ENCODE measurements at places on chromosomes 7 and 10.

DNA sequence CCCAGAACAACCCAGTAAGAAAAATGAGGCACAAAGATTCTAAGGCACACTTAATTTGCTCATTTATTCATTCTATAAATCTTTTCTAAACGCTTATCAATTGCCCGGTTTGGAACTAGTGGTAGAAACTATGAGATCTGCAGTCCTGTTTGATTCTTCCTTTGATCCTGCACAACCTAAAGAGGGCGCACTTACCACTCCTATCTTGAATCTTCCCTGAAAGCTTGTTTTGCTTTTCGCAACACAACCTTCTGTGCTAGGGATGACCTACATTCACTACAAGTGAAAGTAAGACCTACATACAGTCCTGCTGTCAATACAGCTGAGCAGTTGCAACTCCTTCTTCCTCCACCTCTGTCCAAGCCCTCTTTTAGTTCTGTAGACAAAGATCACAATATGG lies 12.6 kb upstream of the ARL4A start:
- DNase-seq, result peak; percentile 45

DNA sequence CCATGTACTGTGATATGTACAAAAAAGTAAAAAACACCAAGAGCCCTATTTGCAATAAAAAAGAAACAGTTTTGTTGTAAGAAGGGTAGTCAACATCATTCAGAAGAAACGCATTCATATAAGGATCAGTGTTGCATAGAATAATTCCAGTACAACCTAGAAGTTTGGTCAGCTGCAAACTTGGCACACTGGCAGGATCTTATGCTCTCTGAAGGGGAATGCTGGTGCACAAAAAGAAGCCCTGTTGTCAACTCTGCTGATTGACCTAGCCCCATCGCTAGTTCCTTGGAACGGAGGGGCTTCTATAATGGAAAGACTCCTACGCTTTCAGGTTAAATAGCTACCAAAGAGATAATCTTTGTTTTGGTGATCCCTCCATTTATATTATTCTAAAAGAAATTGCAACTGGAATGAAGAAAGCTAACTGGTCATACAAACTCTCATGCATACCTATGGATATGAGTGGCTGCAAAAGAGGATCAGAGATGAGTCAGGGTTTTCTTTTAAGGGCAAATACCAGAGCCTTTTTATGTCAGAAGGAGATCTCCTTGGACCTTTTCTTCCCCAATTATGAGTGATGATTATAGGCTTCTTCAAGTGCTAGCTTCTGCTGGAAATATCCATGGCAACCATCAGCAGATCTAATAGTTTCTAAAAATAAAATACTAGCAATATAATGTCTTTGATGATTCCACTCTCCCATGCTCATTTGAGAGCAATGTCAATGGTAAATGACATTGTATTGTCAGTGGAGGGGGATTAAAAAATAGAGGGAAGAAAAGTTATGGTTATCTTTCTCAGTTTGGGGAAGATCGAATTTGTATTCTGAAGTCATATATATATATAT lies 312.4 kb upstream of the CACNA2D1 start:
- DNase-seq, result no peak

- no peak for DNase-seq
These were observed 8.4 kb downstream of the AGAP3 start for GRCh38 chr7:151094675-151095074.

- no peak for DNase-seq
These were observed 200.1 kb downstream of the CCDC3 start for GRCh38 chr10:12801214-12802087.

DNA sequence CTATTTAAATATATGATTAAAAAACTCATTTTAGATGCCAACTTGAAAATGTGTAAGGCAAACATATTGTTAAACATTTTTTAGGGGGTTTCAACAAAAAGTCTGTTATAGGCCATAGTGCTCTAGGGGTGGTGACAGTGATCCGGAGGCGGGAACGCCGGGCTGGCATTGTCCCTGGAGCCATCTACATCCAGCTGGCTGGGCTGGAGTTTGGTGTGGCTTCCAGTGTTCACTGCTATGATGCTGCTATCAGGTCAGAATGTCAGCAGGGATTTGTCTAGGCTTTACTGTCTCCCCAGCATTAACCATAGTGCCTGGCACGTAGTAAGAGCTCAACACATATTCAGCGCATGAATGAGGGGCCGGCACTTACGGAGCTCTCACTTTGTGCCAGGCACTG lies 1.9 kb upstream of the SLC18A2 start:
- no peak for DNase-seq

DNA sequence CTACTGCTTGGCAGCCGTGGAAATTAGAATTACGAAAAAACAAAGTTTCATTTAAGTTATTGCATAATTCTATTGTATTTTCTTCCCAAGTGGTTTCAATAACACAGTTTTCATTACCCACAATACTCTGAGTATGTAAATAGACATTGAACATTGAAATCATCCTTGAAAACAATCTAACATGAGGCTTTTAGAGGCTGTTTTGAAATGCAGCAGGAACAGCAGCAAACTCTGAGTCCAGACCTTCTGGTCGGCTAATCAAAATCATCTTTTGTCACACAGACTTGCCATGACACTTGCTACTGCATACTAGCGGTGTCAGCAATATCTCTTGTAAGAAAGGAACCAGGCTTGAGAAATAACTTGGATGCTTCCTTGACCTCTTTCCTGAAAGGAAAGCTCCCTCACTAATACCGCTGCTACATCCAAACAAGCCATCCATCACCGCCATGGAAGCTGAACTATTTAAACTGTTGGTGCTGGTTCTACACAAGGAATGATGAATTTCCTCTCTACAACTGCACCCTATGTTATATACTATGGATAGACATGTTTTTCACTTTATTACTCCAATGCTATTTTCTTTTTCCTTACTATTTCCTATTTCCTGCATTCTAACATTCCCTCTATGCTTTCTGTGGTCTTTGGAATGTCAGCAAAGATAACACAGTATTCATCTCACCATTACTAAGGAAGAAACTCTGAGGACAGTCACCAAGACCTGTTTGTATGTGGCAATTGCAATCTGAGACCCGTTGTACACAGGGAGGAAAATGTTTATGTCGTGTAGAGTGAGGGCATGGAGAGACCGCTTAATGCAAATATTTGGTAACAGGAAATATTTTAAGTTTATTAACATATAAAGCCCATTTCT lies 130.8 kb downstream of the ITGA8 start:
- DNase-seq, result no peak

- DNase-seq, result no peak
These were observed 153.0 kb upstream of the RHEB start for GRCh38 chr7:151672716-151673115.

DNA sequence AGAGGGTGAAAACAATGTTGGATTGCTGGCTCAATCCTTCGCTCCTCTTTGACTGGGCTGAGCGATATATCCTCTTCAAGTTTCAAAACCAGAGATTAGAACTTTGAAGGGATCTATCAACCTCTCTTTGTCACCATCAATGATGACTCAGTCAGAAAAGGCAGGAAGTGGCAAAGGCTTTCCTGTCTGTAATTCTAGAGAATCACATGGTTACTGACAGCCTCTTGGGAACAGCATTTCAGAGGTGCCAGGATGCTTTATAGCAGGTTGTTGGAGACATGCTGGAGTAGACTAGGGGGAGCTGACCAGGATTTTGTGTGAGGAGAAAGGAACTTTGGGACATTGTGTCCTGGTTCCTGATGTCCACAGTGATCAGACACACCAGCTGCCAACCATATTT lies 81.3 kb downstream of the PRKCQ start:
- peak; percentile 81 for DNase-seq

- DNase-seq, result no peak
These were observed 21.2 kb downstream of the PRSS37 start for GRCh38 chr7:141820067-141820466.

- no peak for DNase-seq
These were observed 4.4 kb downstream of the MRLN start for GRCh38 chr10:59748834-59749233.

DNA sequence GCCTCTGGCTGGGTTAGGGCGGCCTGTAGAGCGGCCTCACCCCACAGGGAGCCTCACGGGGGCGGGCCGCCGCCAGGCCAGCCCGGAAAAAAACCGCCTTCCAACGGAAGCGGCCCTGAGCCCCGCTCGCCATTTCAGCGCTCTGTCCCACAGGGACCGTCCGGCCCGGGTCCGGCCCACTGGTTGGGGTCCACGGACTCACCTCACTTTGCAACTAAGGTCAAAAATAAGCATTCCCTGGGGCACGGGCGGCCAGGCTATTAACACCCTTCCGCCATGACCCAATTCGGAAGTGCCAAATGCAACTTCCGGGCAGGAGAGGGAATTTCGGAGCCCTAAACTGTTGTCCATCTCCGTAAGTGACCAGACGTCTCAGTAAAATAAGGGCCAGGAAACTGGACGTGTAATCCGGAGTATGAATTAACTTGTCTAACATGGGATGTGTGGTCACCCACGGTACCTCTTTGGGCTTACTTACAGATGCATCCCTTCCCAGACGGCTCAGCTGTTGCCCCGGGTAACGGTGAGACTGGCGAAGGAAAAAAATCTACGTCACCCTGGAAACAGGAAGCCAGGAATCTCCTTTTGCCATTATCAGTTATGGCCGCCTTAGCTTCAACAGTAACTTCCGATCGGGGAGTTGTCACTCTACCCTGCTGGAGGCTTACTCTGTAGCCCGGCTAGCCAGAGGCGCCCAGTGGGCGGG lies at the start of gene BBIP1:
BBIP1 (minus strand) TSS at position 538 of the 706 bp plus-strand sequence. CDS start 1,023 bp downstream, outside the sequence.
- no peak for DNase-seq

GRCh38 chr10:88840881-88841280 lies 10.8 kb downstream of the ANKRD22 start:
- DNase-seq, result no peak

- DNase-seq, result no peak
These were observed 19.4 kb upstream of the LRRN3 start for GRCh38 chr7:111071556-111071955.

DNA sequence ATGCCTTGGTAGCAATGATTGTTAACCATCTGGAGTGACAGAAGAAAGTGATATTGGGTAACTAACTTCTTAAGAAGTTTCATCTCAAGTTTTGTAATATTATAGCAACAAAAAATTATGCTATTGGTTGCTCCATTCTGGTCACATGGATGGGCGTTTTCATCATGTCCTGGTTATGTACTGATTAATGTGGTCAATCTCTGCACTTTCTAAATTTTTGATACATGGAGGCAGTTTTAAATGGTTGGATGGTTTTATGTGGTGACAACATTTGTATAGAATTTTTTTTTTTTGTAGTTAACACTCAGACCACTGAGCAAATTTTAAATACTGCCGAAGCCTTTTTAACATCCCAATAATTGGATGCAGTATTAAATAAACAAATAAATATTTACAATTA lies 55.2 kb upstream of the CCAR1 start:
- DNase-seq, result no peak

- no peak for DNase-seq
These were observed 41.2 kb downstream of the ADCYAP1R1 start for GRCh38 chr7:31093282-31093681.

DNA sequence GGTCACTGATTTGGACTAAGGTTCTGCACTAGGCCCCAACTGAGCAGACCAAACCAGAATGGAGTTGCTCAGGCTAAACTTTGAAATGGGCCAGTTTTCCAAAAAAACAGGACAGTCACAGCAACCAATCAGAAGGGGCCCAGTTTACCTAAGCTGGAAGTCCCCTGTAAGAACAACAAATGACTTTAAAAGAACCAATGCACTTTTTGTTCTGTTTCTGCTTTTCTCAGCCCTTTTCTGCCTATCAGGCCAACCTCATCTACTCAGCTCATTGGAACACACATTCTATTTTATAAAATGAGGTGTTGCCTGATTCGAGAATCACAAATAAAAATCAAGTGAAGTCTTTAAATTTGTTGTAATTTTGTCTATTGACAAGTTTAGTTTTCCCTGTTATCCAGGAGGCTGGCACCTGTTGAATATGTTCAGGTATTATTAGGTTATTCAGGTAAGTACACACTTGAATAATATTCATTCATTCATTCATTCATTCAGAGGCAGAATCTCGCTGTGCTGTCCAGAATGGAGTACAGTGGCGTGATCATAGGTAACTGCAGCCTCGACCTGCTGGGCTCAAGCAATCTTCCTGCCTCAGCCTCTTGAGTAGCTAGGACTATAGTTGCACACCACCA lies 168.7 kb downstream of the TAX1BP1 start:
- DNase-seq, result no peak

GRCh38 chr10:120850911-120851865 lies at the start of gene WDR11:
WDR11 (plus strand) TSS chr10:120851362; CDS start chr10:120851421, 59 bp downstream.
- DNase-seq, result peak; percentile 63

DNA sequence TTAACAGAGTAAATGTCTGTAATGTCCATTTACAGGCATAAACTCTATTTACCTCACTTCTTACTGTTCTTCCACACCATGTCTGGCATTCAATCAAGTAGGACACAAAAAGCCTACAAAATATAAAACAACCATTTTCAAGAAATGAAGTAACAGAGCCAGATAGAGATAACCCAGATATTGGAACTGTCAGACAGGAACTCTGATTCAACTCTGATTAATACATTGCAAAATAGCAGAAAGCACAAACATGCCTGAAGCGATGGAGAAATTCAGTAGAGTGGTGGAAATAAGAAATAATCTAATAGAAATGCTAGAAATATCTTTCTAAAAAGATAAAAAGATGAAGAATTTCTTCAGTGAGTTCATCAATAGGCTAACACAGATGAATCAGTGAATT lies 964.4 kb downstream of the PCDH15 start:
- no peak for DNase-seq

GRCh38 chr7:106054156-106054910 lies 57.8 kb downstream of the SYPL1 start:
- DNase-seq, result no peak

DNA sequence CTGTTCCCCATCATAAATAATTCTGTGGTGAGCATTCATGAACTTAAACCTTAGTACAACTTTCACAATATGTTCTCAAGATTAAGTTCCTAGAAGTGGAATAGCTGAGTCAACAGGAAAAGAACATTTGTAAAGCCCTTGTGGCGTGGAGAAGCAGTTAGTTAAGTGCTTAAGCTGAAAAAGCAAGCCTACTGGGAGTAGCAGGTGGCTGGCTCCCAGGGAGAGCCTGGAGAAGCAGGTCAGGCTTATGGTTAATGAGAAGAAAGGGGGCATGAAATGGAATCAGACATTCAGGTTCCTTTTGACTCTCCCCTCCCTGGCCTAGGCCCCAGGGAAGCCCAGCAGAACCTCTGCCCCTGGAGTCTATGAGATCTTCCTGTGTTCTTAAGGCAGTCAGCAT lies 35.3 kb downstream of the VSTM4 start:
- no peak for DNase-seq

- no peak for DNase-seq
These were observed 6.9 kb downstream of the MTG1 start for GRCh38 chr10:133400624-133401424.

- DNase-seq, result no peak
These were observed 107.5 kb upstream of the NPS start for GRCh38 chr10:127441350-127442219.

DNA sequence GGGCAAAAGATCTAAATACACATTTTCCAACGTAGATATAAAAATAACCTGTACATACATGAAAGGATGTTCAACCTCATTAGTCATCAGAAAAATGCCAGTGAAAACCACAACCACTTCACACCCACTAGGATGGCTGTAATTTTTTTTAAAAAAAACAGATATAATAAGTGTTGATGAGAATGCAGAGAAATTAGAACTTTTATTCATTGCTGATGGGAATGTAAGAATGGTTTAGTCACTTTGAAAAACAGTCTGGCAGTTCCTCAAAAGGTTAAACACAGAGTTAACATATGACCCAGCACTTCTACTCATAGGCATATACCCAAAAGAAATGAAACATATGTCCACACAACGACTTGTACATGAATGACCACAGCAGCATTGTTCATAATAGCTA lies 32.3 kb upstream of the PRKCQ start:
- no peak for DNase-seq
